Pericardium fibroblast (primary cell): ENCODE measurements at places on chromosomes 7 and 10. TPM values are rescaled to one million over a fixed set of nuclear protein-coding genes. Genes with fewer than 3 reads are reported as not detected.

The IDI2 gene
- not detected in 2 replicates for total RNA-seq

The SYCE1 gene
- 1.5 TPM in 1 of 2 replicates, not detected in the other for total RNA-seq

The NUTM2B gene
- total RNA-seq = 0.60 and 0.70 TPM in 2 replicates

The TMEM213 gene
- not detected in 2 replicates for total RNA-seq

The CLEC5A gene
- total RNA-seq = not detected in 2 replicates

The VSTM4 gene
- 9.1 and 9.3 TPM in 2 replicates for total RNA-seq

The CPEB3 gene
- 0.68 and 0.82 TPM in 2 replicates for total RNA-seq

The TMEM196 gene
- 0.34 and 1.5 TPM in 2 replicates for total RNA-seq

The DRGX gene
- not detected in 2 replicates for total RNA-seq

The WIPF3 gene
- 0.17 TPM in 1 of 2 replicates, not detected in the other for total RNA-seq
